ENCODE measurements at places on chromosomes 7 and 10.

DNA sequence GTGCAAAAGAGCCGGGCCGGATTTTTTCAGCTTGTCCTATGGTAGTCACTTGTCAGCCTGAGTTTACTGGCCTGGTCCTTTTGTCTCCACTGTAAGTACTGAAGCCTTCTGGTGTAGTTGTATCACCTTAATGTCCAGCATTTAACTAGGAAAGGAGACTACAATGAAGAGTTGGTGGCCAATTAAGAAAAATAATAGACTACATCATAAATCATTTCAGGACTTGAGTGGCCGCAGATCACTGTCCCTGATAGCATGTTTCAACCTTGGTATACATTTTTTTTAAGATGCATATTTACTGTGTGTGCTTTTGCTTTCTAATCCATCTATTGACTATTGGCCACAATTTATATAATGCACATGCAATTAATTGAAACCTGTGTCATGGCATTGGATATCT lies 6.1 kb downstream of the FZD1 start:
- DNase-seq = no peak

DNA sequence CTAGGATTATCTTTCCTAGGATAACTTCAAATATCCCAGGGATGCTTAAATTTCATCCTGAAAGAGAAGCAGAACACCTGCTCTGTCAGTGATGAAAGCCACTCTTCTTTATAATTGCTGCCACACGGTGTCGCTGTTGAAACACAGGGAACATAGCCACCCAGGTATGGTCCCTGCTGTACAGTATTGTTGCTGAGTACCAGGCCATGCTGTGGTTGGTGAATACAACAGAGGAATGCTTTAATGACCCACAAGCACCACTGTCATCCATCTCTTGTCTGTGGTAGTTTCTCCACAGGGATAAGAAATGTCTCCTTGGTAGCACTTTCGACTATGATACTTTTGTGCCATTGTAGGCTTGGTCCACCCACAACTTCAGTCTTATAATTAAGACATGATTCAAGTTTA lies 70.6 kb upstream of the STARD3NL start:
- peak; percentile 4 for DNase-seq

GRCh38 chr7:122886357-122887081 lies at the start of gene CADPS2:
CADPS2 (minus strand) TSS chr7:122886460; CDS start chr7:122886337, 123 bp downstream.
- DNase-seq = peak; percentile 2

GRCh38 chr10:87177-88080 lies 38.3 kb upstream of the TUBB8 start:
- DNase-seq = no peak

- DNase-seq = no peak
Measured at GRCh38 chr10:11447586-11447985, 163.9 kb downstream of the USP6NL start.

DNA sequence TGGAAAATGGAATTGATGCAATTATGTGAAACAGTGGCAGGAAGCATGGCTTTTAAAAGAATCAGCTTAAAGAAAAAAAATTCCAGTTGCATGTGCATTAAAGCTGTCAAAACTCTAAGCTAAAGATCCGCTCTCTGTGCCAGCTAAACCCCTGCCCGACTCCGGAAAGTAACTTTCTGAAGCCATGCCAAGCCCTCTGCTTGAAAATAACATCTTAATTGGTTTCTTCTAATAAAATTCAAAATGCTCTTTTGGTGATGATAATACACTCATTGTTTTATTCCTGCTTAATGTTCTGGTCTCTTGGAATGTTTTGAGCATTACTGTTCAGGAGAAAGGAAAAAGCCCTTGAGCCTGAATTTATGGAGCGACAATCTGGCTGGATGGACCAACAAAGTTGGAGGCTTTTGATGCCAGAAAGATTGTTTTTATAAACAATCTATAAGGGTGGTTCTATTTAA lies 11.7 kb downstream of the SEMA3C start:
- no peak for DNase-seq

DNA sequence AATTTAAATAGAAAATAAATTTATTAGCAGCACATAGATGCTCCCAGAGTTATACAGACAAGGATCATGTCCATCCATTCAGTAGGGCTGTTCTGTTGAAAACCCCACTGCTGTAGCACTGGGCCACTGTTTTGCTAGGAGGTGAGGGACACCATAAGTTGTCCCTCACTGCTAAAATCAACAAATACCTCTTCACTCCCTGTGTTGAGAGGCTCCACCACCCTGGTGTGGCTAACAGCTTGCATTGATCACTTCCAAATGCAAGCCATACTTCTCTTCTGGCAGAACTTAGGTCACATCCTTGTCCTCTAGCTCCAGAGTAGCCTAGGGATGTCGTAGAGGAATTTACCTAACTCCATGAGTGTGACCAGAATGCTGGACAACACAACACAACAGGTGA lies 55.4 kb downstream of the MDFIC start:
- no peak for DNase-seq
